CD4-positive, alpha-beta T cell treated with Interleukin-15 for 1 hour (primary cell): ENCODE measurements at places on chromosomes 2 and 18.
A peak's percentile ranks its signal among the peaks of the same experiment; 100 is the strongest.

DNA sequence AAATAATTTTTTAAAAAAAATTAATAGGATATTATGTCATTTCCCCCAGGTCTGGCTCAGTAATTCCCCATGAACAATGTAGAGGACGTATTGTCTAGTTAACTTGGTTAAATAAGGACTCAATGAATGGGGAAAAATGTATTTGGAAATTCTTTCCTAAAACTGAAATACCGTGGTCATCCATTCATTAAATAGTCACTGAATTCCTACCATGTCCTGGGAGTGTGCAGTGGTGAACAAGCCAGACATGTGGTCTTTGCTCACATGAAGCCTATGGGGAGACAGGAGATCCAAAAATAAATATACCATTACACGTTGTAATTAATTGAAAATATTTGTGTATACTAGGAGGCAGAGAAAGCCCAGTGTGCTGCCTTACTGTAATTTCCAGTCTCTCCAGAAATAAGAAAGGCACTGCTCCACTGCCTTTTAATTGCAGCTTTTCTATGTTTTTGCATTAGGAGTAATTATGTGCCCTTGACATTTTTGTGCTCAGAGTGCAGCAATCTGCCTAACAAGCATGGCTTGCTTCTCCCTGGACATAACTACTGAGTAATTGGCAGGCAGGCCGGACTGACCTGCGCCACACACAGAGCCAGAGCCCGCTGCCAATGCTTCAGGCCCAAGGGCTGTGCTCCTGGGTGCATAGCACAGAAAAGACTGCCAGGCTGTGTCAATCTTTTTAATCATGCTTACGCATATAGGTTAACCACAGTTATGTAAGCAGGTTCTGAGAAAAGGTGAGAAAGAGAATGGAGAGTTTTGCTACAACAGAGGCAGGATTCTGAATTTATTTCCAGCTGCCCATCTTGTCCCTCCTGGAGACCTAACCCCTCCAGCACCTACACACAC is 22.2 kb upstream of the TTC39C start:
- DNase-seq, result peak; percentile 66

DNA sequence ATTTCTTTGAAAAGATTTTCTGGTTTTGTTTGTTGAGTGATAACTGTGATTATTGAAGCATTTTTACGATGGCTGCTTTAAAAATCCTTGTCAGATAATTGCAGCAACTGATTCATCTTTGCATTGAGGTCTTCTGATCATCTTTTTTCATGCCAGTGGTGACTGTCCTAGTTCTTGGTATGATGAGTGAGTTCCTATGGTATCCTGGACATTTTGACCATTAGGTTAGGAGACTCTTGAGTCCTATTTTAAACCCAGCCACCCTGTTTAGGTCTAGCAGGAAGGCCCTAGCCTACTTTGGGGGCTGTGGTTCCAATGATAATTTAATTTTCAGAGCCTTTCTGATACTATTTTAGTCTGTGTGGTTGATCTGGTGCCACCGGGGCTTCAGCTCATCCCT is 72.7 kb upstream of the REV1 start:
- DNase-seq, result no peak

GRCh38 chr2:9077691-9078090 is 74.2 kb upstream of the MBOAT2 start:
- DNase-seq, result no peak

- DNase-seq, result no peak
Observed at GRCh38 chr18:65567372-65567771, 183.4 kb upstream of the CDH7 start.

DNA sequence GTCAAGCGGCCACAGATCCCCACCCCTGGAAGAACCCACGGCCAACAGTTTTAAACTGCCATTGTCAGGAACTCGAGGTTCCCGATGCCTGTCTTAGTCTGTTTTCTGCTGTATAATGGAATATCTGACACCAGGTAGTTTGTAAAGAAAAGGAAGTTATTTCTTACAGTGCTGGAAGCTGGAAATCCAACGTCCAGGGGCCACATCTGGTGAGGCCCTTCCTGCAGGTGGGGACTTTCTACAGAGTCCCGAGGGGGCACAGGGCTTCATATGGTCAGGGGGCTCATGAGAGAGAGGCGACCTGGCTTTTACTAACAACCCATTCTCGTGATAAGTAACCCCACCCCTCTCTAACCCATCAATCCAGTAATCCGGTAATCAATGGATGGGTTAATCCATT is 501.6 kb upstream of the MYT1L start:
- DNase-seq, result no peak

GRCh38 chr2:236051806-236052205 is 116.4 kb downstream of the GBX2 start:
- no peak for DNase-seq

DNA sequence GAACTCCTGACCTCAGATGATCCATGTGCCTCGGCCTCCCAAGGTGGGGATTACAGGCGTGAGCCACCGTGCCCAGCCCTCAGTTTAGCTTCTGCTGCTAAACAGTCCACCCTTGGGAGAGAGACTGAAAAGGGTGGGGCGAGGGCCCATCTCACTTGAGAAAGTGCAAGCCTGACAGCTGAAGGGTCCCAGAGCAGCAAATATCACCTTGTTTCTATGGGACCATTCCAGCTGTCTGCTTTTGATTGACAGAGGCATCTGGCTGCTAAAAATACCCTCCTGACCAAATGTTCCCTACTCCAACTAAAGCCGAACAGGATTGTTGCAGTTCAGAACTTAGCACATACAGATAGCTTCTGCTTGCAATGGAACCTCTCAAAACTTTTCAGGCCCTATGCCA is 436 bp upstream of the SMYD1 start:
- no peak for DNase-seq

- DNase-seq, result no peak
Observed at GRCh38 chr2:227450926-227451654, 20.9 kb upstream of the AGFG1 start.

GRCh38 chr18:51514128-51514527 is 316.6 kb upstream of the MEX3C start:
- DNase-seq, result no peak

- no peak for DNase-seq
Observed at GRCh38 chr2:69203166-69203985, 183.7 kb downstream of the GFPT1 start.

DNA sequence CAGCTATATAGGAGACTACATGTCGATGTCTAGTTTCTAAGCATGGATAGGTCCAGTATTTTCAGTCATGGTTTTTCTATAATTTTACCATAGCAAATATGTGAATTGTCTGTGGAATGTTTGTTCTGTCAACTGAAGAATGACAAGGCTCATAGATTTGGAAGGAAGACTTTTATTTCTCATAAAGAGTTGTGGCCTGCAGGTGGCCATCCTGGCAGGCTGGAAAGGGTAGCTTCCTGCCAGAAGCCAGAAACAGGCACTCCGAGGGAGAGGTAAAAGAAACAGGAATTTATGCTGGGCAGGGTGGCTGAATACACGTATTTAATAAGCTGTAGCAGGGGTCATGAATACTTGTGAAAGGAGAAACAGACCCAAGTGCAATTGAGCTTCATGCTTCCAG is 182.1 kb downstream of the PARD3B start:
- DNase-seq, result no peak

- no peak for DNase-seq
Observed at GRCh38 chr2:173290518-173290917, 64.2 kb upstream of the CDCA7 start.

GRCh38 chr2:204796581-204796980 is 251.3 kb downstream of the PARD3B start:
- DNase-seq, result no peak

GRCh38 chr2:176084611-176085119 is 903 bp upstream of the EVX2 start:
- DNase-seq, result no peak

- no peak for DNase-seq
Observed at GRCh38 chr2:59575191-59575590, 978.3 kb downstream of the BCL11A start.

DNA sequence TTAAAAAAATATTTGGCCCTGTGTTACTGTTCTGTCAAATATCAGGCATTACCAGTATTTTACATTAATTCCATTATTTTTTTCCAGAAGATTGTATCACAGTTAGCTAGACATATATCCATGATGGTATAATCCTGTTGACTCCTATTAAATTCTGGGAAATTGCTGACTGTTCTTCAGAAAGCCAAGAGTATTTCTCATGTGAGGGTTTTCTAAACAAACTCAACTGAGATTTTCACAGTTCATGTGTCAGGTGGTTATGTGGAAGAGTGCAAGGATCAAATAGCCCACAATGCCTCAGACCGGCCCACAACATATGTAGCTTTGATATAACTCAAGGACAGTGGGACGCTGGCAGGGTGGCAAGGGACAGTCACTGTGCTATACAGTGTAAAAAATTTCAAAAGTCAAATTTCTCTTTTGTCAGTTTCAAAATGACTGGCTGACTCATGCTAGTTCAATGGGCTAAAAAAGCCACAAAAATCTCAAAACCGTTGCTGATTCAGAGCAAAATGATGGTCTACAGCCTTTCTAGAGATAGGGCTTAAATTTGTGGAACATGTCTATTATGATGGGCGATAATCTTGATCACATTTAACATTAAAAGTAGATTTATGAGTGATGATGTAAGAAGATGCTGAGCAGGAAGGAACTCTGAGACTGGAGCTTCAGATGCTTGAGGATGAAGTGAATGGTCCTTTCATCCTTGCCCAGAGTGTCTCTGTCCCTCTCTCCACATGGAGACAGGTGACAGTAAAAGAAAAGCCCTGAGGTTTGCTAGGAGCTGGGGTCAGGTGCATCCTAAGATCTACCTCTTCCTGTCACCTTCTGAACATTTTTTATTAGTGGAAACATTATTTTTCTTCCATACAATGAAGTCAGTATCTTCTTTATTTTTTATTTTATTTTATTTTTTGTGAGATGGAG is 175.8 kb upstream of the PIEZO2 start:
- DNase-seq, result no peak

DNA sequence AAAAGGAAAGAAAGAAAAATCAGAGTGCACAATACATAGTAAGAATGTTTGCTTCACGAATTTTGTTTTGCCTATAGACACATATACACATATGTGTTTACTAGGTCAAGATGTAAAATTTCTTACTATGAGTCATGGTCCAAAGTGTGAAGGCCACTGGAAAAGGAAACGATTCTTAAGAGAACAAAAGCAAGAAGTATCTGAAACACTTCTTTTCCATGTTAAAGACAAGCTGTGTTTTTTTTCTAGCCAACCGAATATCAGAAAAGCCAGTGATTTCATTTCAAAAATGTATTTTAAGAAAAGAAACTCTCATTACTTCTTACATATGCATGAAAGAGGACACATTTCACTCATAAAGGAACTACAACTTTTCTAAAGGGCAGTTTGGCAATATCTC is 24.9 kb downstream of the PECR start:
- no peak for DNase-seq

- DNase-seq, result no peak
Observed at GRCh38 chr2:168243061-168243460, 4.3 kb downstream of the STK39 start.
